Right renal pelvis (tissue), 4 donors: ENCODE measurements at places on chromosomes 13 and 19. TPM values are rescaled to one million over a fixed set of nuclear protein-coding genes. Genes with fewer than 3 reads are reported as not detected.

The ZFR2 gene
- 1.3 TPM for polyA plus RNA-seq

The MED25 gene
- 74.9 TPM for polyA plus RNA-seq

The C13orf42 gene
- polyA plus RNA-seq = 0.22 TPM

The B3GNT8 gene
- polyA plus RNA-seq = 3.3 TPM

The RGS9BP gene
- 0.21 TPM for polyA plus RNA-seq

DNA sequence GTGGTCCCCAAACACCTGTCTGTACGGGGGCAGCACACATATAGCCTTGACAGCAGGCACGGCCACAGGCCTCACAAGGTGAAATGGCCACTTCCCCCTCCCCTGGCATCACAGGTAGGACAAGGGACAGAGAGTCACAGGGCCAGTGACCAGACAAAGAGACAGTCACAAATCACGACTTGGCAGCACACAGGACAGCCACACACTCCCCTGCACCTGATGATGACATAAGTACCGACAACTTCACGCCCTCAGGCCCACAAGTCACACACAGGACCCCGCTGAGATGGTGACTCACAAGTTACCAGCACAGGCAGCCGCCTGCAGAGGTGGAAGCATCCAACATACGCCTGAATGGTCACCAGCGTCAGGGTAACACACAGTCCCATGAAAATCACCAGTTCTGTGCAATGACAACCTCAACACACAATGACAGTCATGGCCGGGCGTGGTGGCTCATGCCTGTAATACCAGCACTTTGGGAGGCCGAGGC lies 16.5 kb downstream of the TYK2 start:
- DNase-seq = no peak

- DNase-seq = no peak
These were observed 32.2 kb downstream of the COG3 start for GRCh38 chr13:45496942-45497341.

DNA sequence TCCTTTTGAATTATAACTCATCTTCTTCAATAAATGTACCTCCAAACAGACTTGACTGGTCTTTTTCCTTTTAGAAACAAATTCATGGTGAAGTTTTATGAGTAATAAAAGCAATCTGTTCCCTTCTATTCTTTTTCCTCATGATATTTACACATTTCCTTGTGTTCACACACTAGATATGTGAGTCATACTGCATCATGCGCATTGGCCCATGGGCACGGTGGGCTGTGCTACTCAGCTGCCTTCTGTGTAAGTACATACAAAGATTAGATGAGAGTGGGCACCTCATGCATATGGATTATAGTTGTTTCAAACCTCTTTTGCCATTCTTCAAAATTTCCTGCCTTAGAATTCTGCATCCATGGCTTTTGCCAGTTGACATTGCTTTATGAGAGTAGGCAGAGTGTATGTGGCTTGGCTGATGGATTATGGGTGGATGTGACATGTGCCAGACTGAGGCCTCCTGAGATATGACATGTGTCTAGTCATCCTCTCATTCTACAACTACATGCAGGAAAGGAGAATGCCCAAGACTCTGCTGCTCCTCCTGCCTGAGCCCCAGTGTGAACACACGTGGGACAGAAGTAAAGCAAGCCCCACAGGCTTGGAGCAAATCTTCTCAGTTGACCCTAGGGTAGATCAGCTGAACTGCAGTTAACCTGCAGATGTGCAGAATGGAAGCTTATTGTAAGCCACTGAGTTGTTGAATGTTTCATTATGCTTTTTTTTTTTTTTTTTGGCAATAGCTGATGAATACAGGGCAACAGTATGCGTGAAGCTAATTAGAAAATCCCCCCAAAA lies 109.9 kb downstream of the RBM26 start:
- no peak for DNase-seq

DNA sequence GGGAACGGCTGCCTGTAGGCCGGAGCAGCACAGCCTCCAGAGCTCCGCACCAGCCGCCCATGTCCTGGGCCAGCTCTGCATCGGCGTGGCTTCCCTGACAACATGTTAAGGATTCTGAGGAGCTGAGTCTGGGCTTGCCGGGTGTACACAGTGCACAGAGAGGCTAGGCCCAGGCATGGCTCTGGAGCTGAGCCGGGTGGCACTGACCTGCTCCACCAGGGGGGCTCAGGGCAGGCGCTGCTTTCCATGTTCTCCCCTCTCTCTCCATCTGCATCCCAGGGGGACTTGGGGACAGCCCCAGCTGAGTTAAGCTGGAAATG lies 31.6 kb downstream of the AP1M1 start:
- no peak for DNase-seq
